ENCODE measurements at places on chromosomes 2 and 18.
A peak's percentile ranks its signal among the peaks of the same experiment; 100 is the strongest.

GRCh38 chr2:238263204-238264071, 23.6 kb upstream of the HES6 start:
- DNase-seq, result peak; percentile 78

- no peak for DNase-seq
Observed at GRCh38 chr2:69280796-69281412, 106.1 kb downstream of the GFPT1 start.

DNA sequence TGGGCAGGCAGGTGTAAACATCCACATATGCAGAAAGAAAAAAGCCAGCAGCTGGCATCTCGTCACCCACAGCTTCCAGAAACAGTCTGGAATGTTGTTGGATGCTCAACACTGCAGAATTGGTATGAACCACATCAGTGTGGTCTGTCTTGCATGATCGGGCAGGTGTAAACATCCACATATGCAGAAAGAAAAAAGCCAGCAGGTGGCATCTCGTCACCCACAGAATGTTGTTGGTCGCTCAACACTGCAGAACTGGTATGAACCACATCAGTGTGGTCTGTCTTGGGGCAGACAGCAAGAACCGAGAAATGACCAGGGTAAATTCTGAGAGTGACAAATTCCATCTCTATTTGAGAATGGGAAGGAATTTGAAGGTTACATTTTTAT, 39.6 kb downstream of the DOCK10 start:
- peak; percentile 49 for DNase-seq

- DNase-seq, result no peak
Observed at GRCh38 chr2:31467426-31467825, 52.9 kb upstream of the XDH start.

DNA sequence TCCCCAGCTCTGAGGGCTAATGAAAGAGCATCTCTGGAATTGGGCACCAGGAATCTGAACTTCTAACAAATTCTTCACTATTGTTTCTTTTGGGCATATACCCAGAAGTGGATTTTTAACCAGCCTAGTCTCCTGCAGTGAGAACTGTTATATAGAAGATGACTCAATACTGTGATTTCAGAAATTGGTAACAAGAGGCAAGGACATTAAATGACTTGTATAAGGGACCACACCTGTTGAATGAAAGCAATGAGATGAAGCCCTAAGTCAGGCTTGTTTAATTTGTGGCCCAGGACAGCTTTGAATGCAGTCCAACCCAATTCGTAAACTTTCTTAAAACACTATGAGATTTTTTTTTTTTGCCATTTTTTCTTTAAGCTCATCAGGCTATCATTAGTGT, 57.9 kb downstream of the EPC2 start:
- no peak for DNase-seq

- DNase-seq, result no peak
Observed at GRCh38 chr2:128642316-128642715, 323.6 kb upstream of the HS6ST1 start.

DNA sequence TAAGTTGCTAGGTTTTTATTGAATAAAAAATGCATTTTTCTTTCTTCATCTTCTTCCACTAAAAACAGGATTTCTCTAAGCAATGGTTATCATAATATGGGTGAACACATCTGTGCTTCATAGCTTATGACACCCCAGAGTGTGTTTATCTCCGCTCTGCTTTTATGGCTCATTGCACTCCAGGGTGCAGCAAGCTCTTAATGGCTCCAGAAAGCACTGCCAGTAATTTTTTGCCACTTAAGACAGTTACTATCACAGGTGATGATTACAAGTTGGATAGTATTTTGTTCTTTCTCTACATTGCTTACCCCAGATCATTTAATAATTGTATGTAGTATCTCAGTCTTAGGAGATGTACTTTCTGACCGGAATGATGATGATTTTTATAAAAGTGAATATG, 239.3 kb upstream of the CDH20 start:
- no peak for DNase-seq

DNA sequence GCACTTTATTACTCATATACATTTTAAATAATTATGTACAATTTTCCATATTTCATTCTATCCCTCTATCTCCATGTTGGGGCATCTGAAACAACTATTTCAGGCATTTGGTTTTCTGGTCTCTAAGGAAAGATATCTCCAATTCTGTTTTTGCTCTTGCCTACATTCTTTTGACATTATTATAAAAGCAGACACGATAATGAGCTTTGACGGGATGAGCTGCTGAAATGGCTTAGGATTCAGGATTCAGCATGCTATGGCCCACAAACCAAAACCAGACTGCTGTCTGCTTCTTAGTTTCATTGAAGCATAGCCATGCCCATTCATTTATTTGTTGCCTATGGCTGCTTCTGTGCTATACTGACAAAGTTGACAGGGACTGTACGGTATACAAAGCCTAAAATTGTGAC, 42.7 kb upstream of the GLS start:
- DNase-seq, result no peak

GRCh38 chr2:165950438-165950837, 3.1 kb downstream of the TTC21B start:
- no peak for DNase-seq

DNA sequence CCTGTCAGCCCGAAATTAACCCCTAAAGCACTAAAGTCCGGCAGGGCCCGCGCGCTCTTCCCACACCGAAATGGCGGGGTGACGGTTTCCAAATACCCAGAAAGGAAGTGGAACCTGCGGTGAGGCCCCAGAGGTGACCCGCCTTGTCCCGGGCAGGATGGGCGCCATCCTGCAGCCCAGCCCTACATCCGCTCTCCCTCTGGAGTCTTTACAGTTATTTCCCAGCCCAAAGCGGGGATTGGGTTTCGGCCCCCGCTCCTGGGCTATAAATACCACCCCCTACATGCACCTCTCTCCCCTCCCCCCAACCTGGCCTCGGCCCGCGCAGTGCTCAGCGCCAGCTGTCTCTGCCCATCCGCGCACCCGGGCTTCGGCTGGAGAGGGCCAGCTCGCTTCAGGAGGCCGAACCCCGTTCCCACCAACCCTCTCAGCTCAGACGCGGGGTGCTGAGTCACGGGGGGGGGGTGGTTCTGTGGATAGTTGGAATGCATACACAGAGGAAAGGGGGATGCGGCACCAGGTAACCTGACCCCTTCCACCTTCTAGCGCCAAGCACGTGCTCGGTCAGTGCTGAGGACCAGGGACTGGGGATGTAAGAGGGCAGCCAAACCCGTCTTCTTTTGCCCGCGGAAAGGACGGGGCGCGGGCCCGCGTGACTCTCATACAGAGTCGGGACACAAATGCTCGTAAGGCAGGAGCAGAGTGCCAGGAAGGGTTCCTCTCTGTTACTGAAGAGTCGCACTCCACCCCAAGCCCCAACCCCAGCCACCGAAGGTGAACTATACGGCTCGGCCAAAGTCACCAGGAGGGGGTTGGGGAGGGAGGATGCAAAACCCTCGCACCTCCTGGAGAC, at the start of gene TUBA4B:
Gene TUBA4B, plus strand, starts transcription at position 344 of the 853 bp plus-strand sequence. Its CDS starts 165 bp downstream, at position 509.
- peak; percentile 83 for DNase-seq

- DNase-seq, result no peak
Observed at GRCh38 chr18:48850822-48851598, 99.8 kb downstream of the SMAD7 start.

DNA sequence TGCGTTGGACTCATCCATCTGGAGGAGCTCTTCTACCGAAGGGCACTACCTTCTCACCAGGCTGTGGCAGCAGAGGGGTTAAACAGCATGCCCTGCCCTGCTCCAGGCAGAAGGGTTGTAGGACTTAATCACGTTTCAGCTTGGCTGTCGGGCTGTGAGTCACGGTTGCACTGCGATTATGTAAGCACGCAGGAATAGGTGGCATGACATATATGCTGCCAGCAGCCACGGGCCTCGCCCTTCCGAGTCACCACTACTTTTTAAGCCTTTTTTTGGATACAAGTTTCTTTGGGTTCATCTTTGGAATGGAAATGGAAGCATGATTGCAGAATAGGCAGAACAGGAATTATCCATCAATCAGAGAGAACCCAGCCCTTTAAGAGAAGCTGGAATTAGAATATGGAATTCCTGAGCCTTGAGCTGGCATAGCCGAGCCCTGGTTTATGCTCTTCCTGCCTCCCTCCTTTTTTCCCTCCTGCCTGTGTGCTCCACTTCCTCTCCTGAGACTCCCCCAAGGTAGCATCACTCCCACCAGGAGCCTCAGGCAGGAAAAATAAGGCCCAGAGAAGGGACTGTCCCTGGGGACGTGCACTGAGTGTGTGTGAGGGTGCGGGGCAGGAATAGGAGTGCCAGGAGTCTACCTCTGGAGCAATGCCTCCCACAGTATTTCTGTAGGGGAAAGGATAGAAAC, 86.8 kb downstream of the SEMA4F start:
- DNase-seq, result no peak

- DNase-seq, result no peak
Observed at GRCh38 chr2:152446213-152446612, 111.2 kb downstream of the FMNL2 start.

- DNase-seq, result no peak
Observed at GRCh38 chr18:69400253-69400975, at the start of gene DOK6. TSS of gene DOK6 (plus strand) at chr18:69400888.

DNA sequence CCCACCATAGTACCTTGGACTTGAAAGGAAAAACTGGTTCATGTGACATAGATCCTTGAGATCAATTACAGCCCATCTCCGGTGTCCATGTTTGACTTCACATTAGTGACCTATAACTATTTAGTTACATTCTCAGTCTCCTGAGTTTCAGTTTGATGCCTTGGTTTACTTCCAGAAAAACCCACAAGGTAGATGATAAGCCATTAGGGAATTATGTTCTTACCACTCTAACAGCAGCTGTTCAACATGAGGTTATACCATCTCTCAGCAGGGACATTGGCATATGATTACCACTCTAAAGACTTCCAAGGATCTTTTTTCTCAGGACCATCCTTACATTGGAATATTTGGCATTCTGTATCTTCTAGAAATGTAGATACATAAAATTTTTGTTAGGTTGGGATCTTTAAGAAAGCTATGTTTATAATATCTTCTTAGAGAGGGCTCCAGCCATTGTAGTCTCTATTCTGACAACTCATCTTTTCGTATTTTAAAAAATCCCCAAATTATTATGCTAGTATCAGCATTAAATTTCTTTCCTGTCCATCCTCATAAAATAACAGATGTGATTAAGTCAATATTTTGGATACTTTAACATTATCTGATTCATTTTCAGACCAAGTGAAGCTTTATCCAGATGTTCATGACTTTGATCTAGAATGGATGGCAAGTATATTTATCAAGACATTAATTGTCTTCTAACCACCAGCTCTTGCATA, 258.9 kb downstream of the RDH14 start:
- no peak for DNase-seq

- DNase-seq, result no peak
Observed at GRCh38 chr2:61994531-61994930, 89.1 kb downstream of the COMMD1 start.

GRCh38 chr2:220931491-220931890, 640.6 kb downstream of the EPHA4 start:
- DNase-seq, result no peak

GRCh38 chr2:84925336-84925723, 19.9 kb downstream of the TMSB10 start:
- no peak for DNase-seq

DNA sequence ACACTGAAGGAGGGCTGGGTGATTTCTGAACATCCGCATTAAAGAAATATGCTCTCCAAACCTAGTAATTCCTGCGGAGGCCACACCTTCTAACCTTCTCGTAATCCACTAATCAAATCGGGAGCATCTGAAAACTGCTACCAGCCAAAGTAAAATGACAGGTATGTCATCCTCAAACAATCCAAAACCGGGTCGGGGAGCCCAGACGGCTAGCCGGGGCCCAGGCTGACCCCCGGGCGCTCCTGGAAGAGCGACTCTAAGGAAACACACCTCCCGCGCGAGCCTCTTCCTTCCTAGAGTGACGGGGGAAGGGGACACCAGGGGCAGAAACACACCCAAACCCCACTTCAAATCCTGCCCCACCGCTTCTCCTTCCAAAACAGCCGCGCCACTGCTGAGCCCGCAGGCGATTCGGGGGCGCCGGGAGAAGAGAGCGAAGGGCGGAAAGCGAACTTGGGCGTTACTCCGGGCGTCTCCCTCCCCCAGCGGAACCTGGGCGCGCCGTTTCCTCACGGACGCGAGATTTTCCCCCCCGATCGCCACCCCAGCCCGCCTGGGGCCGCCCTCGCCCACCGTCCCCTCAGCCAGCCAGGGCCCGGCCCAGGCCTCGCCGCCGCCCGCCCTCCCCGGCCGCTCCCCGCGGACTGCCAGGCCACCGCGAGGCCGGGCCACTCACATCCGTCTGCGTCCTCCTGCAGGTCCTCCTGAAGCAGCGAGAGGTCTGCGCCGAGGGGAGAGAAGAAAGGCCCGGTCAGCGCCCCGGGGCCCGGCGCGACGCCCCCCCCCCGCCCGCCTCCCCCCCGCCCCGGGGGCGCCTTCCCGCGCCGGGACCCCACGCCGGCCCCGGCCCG, 584 bp downstream of the PPP4R1 start:
- peak; percentile 79 for DNase-seq

DNA sequence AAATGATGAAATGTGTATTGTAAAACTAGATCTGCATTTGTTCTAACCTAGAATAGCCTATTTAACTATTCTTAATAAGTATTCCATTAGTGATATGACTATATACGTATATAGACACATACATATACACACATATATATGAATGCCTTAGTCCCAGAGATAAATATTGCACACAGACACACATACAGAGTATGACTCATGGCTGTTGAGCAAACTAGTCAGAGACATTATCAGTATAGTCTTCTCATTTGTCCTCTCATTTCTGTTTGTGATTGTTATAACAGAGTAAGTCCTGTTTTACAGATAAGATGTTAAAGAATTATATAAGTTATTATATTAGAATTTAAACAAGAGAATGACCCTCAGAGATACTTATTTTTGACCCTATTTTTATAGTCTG, 202.5 kb downstream of the CCDC102B start:
- no peak for DNase-seq

DNA sequence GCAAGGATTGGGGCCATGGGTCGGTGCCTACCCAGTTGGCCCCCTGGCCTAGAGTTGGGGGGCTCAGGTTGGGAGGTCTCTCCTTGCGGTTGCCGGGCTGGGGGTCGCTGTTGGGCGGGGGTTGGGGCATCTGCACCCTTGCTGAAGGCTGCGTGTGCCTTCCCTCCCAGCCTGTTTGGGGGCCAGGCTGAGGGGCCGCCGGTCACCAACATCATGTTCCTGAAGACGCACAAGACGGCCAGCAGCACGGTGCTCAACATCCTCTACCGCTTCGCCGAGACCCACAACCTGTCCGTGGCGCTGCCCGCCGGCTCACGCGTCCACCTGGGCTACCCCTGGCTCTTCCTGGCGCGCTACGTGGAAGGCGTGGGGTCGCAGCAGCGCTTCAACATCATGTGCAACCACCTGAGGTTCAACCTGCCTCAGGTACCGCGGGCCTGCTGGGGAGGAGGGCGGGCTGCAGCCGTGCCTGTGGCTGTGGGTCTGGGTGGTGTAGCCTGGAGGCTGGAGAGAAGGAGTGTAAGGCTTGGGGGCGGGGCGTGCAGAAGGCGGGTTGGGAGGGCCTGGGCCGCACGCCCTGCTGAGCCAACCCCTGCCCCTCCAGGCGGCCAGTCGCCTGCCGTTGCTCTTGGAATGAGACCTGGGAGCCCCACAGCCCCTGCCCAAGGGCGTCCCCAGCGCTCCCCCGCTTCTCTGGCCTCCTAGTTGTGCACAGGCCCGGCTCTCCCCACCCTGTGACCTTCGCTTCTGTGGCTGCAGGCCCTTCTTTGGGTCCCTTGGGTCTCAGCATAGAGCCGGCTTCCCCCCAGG, 7.2 kb upstream of the NEU4 start:
- no peak for DNase-seq
